ENCODE measurements at places on chromosomes 1 and 21.

DNA sequence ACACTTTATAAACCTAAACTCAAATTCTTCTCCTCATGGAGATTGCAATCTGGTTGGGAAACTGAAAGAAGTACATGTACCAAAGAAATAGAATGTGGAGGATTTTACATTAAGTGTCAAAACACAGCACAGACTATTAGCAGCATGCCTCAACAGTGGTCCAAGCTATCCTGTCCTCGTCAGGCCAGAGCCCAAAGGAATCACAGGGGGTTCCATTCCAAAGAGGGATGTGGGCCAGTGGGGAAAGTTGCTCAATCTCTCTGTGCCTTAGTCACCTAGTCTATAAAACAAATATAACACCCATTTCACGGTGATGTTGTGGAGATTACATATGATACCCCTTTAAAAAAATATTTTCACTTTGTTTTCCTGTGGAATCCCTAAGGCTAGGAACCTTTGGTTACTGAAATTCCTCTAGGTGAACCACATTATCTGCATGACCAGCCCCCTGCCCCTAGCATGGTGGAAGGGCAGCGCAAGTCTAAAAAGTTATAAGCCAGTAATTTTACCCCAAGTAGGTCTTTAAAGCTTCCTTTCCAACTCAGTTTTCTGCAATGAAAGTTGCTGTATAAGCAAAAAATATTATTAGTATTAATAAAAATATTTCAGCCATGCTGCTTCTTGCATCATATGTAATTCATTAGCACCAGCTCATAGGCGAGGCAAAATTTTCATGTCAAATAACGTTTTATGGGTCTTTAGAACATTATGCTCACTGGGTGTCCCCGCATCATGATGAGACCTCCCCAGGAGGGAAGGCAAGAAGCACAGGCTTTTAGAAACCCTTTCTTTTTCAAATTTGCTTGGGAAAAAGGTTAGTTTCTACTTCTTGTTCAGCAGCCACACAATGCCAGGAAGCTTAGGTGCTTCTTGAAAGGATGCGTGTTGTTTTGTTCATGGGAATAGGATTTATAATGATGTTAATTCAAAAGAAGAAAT lies 548.8 kb upstream of the PKN2 start:
- no peak for DNase-seq

DNA sequence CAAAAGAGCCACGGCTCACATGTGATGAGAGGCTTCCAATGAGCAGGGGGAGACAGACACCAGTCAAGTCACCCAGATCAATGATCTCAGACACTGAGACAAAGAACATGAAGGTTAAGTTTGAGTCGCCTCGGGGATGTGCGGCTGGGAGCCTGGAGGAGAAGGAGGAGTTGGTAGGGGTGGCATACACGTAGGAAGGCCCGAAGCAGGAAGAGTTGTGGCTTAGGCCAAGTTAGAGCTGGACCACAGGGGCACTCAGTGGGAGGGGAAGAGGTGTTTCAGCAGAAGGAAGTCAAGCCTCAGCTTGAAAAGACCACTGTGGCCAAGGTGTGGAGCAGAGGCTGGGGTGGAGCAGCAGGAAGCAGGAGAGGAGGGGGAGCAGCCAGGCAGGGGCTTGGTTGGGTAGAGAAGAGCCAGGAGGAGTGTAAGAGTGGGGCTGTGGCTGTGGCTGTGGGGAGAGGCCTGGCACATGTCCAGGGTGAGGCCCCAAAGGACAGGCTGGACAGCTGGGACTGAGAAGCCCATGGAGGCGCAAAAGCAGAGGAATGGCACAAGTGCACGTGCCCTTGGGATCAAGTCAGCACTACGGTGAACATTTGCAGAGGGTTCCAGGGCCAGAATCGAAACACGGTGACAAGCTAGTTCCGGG lies 27.6 kb downstream of the CTNNBIP1 start:
- DNase-seq = no peak

DNA sequence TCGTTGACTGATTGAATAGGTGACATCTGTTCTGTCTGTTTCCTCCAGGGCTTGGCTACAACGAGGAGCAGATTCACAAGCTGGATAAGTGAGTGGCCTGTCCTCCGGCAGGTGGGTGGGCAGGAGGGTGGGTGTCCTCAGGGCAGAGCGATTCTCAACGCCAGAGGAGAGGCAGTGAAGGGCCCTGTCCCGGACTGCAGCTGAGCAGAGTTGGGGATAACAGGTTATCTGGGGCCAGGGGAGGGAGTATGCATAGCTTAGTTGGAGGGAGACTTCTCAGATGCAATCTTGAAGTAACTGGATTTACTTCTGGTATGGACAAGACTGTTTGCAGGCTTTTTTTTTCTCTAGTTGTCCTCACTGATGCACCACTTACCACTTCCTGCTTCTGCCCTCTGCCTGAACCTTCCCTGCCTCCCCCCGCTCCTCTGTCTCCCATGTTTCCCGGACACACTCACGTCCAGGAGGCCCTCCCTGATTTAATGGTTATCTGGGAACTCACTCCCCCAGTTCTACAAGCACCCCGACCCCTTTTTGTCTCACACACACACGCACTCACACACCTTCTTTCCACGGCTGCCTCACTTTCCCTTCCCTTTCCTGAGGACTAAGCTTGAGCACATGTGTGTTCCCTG lies 16.4 kb upstream of the RASSF5 start:
- DNase-seq = no peak

- DNase-seq = no peak
Measured at GRCh38 chr1:95371666-95372282, 137.8 kb downstream of the RWDD3 start.

DNA sequence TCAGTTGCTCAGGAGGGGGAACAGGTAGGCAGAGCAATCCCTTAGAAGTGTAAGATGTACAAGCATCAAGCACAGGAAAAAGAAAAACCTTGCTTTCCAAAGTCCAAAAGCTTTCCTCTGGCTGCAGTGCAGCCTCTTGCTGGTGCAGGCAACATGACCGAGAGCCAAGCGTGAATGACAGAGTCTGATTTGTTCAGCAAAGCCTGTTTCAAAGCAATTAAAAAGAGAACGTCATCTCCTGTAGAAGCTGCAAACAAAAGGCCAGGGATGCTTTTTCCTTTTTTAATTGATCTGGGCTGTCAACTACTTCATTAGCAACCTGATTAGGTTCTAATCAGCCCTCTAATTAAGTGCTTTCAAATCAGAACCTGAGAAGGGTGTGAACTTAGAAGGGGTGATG lies 38.2 kb upstream of the PLA2G2C start:
- DNase-seq = no peak

DNA sequence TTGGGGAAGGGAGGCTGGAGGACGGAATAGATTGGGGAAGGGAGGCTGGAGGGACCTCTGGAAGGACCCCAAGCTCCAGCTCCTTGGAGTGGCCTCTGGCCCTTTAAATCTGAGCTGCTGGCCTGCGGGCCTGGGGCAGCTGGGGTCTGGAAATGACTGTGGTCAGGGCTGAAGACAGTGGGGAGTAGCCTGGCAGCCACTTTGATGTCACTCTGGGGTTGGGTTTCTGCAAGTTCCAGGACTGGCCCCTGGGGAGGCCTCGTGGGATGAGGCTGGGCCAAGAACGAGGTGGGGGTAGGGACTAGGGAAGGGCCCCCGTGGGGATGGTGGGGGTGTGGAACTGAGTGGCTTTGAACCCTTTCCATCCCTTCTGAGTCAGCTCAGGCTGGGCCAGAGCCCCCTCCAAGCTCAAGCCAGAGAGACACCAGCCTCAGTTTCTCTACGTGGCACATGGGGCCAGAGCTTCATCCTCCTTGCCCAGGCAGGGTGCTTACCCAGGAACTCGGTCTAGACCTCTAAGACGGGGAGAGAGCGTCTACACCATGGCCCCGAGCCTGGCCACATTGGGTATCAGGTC lies 59.7 kb downstream of the ALPL start:
- no peak for DNase-seq
